Left ventricle myocardium inferior (tissue), 1 donor: ENCODE measurements at places on chromosomes 11 and 22.

DNA sequence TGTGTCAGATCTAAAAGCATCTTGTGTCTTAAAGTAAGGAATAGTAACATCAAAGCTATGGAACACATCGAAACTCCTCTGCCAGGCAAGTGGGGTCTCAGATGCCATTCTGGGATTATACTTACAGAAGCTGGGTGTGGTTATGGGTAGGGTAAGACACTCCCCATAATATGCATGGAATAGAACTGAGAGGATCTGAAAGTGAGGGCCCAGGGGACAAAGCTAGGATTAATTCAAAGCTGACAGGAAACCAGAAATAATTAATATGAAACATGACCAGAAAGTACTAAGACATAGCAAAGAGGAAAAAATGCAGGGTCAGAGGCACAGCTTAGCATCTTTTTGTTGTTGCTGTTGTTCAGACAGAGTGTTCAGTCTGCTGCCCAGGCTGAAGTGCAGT lies 40.2 kb upstream of the EED start:
- no peak for DNase-seq
- peaks cover 16% of the 10 kb centered on the region for H3K4me1 ChIP-seq
- no peaks in the 10 kb centered on the region for H3K36me3 ChIP-seq
- no peaks in the 10 kb centered on the region for H3K27me3 ChIP-seq

GRCh38 chr11:105324156-105324555 lies 184.6 kb upstream of the CARD18 start:
- no peak for DNase-seq
- no peaks in the 10 kb centered on the region for H3K27me3 ChIP-seq
- no peak overlapping the region for H3K4me3 ChIP-seq
- no peaks in the 10 kb centered on the region for H3K36me3 ChIP-seq

DNA sequence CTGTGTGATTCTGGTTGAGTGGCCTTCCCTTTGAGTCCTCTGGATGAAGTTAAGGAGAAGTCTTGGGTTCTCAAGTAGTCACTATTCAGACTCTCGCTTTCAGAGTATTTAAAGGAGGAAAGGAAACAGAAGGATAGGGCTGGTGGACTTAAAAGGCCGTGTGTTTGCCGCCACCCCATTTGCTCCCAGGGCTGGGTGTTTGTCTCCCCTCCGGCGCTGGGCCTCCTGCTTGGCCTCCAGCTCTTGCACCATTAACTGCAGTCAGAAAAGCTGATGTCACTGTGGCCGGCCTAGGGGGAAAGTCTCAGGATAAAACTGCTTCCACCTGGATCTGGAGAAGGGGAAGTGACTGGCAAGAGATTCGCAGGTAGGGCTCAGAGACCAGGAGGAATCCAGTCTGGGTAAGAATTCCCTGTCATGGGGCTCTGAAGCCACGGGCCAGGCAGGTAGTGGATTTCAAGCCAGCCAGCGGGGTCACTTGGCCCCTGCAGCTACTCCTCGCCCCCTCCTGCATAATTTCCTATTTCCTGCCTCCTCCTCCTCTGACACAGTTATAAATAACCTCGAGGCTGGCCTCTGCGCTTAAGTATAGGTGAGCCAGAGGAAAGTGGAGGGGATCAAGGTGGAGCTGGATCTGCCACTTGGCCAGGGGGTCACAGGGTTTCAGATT lies 17.1 kb downstream of the TIMP3 start:
- peaks cover 98% of the 10 kb centered on the region for H3K4me1 ChIP-seq
- H3K36me3 ChIP-seq: peaks cover 43% of the 10 kb centered on the region
- H3K4me3 ChIP-seq: peak overlapping the region; percentile 37
- no peak for DNase-seq
- H3K27ac ChIP-seq: peak overlapping the region; percentile 78
- no peaks in the 10 kb centered on the region for H3K27me3 ChIP-seq

GRCh38 chr11:38043060-38043459 lies 1445.0 kb upstream of the RAG2 start:
- no peaks in the 10 kb centered on the region for H3K36me3 ChIP-seq
- H3K4me1 ChIP-seq: no peaks in the 10 kb centered on the region
- no peak overlapping the region for H3K27ac ChIP-seq
- H3K27me3 ChIP-seq: no peaks in the 10 kb centered on the region
- no peak overlapping the region for H3K4me3 ChIP-seq

DNA sequence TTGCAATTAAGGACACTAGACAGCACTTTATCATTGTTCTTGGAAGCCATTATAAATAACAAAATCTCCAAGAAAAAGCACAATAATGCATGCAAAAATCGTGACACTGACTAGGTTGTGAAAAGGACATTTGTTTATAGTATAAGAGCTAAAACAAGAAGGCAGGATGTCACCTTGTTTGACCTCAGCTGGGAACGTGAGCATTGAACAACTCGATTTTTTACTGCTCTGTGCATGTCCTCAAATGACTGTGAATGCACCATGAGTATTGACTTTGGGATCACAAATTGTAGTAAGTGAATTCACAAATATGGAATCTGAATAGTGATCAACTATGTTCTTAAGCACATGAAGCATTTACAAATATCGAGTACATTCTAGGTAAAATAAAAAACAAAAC lies 35.3 kb upstream of the ARHGAP20 start:
- no peak overlapping the region for H3K27ac ChIP-seq
- no peak overlapping the region for H3K4me3 ChIP-seq
- no peaks in the 10 kb centered on the region for H3K4me1 ChIP-seq
- no peaks in the 10 kb centered on the region for H3K36me3 ChIP-seq

- H3K4me3 ChIP-seq: no peak overlapping the region
- no peaks in the 10 kb centered on the region for H3K27me3 ChIP-seq
- H3K4me1 ChIP-seq: no peaks in the 10 kb centered on the region
- no peak for DNase-seq
- peaks cover 75% of the 10 kb centered on the region for H3K36me3 ChIP-seq
- no peak overlapping the region for H3K27ac ChIP-seq
Observed at GRCh38 chr11:113752932-113753331, 20.6 kb downstream of the ZW10 start.

DNA sequence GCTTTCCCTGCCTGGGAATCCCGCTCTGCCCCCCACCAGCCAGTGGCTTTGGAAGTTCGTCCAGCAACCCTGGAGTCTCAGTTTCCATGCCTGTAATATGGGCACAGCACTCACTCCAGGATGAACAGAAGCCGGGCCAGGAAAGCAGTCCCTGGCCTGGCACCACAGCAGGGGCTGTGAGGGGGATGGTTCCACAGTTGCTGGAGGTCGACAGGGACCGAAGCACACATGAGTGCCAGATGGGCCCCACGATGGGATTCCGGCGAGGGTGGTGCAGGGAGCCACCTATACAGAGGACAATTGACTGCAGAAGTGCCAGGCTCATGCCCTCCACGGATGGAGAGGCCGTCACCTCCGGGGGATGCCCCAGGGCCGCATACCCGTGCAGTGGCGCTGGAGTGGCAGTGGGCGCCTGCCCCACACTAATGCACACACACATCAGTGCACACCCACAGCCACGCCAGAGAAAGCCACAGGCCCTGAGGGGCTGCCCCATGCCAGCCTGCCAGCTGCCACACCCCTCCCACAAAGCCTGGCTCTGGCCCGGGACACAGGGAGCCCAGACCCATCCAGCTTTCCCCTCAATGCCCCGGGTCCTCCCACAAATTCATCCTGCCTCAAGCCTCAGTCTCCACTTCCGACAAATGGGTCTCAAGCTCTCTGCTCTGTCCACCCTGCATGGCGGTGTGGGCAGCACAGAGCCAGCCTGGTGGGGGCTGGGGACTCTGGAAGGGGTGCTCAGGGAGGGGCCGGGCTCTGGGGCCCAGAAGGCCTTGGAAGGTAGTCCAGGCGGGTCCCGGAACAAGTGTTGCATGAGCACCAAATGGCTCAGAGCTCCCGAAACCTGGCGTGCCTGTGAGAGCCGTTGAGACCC lies 9.7 kb downstream of the ASCL2 start:
- no peaks in the 10 kb centered on the region for H3K4me1 ChIP-seq
- no peak overlapping the region for H3K27ac ChIP-seq
- DNase-seq: no peak

GRCh38 chr11:117837070-117837776 lies 12.7 kb upstream of the FXYD2 start:
- H3K27me3 ChIP-seq: peaks cover 7% of the 10 kb centered on the region
- peaks cover 11% of the 10 kb centered on the region for H3K4me1 ChIP-seq

GRCh38 chr22:48751539-48752437 lies 1075.9 kb downstream of the BRD1 start:
- no peak overlapping the region for H3K4me3 ChIP-seq
- H3K4me1 ChIP-seq: no peaks in the 10 kb centered on the region
- no peak overlapping the region for H3K27ac ChIP-seq
- no peaks in the 10 kb centered on the region for H3K36me3 ChIP-seq
- no peak for DNase-seq

DNA sequence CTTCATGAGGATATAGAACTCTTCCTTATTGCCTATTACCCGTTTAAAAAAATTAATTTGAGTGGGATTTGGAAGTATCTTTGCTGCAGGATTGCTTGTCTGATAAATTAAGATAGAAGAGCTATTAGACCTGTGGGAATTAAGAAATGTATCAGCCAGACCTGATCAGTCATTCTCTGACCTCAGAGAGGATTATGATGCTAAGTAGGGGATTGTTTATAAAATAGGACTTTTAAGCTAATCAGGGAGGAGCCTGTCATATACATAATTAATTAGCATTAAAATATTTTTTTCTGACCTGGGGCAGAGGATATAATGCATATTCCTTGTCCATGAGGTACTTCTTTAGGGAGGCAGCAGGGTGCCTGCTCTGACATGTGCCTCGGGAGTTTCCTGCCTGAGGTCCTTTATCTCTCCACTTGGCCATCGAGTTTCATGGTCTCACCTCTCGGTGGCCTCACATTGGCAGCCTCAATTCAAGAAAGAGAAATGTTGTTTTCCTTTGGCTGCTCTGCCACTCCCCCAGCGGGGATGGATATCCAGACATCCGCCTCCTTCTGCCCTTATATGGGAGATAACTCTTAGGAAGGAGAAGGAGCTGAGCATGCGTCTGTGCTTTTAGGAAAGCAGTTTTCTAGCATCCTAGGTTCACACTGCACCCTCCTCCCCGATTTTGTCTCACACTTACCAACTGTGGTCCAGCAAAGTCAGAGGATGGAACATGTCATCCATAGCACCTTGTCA lies 41.1 kb downstream of the DIXDC1 start:
- H3K27me3 ChIP-seq: peaks cover 6% of the 10 kb centered on the region
- H3K4me3 ChIP-seq: peak overlapping the region; percentile 78
- DNase-seq: peak; percentile 37
- peak overlapping the region; percentile 87 for H3K27ac ChIP-seq
- peaks cover 72% of the 10 kb centered on the region for H3K4me1 ChIP-seq
- H3K36me3 ChIP-seq: no peaks in the 10 kb centered on the region

DNA sequence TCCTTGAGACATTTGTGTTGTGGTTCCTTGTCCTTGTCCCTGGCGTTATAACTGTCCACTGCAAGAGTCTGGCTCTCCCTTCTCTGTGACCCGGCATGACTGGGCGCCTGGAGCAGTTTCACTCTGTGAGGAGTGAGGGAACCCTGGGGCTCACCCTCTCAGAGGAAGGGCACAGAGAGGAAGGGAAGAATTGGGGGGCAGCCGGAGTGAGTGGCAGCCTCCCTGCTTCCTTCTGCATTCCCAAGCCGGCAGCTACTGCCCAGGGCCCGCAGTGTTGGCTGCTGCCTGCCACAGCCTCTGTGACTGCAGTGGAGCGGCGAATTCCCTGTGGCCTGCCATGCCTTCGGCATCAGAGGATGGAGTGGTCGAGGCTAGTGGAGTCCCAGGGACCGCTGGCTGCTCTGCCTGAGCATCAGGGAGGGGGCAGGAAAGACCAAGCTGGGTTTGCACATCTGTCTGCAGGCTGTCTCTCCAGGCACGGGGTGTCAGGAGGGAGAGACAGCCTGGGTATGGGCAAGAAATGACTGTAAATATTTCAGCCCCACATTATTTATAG lies 23.0 kb downstream of the MYBPC3 start:
- H3K4me1 ChIP-seq: peaks cover 73% of the 10 kb centered on the region
- no peaks in the 10 kb centered on the region for H3K27me3 ChIP-seq
- no peak overlapping the region for H3K4me3 ChIP-seq
- DNase-seq: no peak
- H3K27ac ChIP-seq: peak overlapping the region; percentile 97

DNA sequence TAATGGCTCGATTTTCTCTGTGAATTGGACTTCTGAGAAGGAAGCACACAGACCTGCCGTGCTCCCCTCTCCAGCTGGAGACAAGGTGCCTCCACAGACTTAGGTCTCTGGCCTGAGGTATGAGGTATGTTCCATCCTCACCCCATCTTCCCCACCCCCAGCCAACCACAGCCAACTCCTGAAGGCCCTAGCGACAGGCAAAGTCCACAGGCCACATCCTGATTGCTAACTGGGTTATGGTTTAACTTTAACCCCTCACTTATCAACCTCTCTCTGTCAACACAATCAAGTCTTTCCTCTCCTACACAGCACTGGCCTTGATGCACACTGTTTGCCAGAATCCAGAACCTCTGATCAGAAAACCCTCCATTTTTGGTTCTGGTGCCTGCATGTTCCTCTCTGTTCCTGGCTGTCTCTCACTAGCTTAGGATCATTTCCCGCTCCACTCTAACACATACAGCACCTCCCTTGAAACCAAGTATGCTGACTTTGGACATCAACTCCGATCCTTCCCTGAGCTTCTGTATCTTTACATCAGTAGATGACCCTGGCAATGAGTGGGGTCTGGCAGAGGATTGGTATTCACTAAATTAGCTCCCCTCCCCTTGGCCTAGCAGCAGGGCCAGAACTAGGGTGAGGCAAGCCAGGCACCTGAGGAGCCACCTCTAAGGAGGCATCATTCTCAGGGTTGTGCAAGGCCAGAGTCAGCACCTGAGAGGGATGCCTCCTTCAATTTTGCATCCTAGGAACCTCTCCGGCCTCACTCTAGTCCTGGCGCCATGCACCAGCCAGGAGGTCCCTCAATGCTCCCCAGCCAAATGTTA lies 22.0 kb downstream of the JAML start:
- no peaks in the 10 kb centered on the region for H3K36me3 ChIP-seq
- H3K27ac ChIP-seq: no peak overlapping the region
- no peak for DNase-seq
- no peak overlapping the region for H3K4me3 ChIP-seq
- peaks cover 14% of the 10 kb centered on the region for H3K4me1 ChIP-seq

GRCh38 chr11:9784602-9785315 lies 120.9 kb downstream of the SWAP70 start:
- peak overlapping the region; percentile 68 for H3K27ac ChIP-seq
- H3K36me3 ChIP-seq: peaks cover 90% of the 10 kb centered on the region
- no peak overlapping the region for H3K4me3 ChIP-seq
- no peaks in the 10 kb centered on the region for H3K27me3 ChIP-seq

GRCh38 chr11:38461751-38462150 lies 1863.7 kb upstream of the RAG2 start:
- no peaks in the 10 kb centered on the region for H3K4me1 ChIP-seq
- peak overlapping the region; percentile 38 for H3K27ac ChIP-seq
- peak; percentile 21 for DNase-seq
- no peaks in the 10 kb centered on the region for H3K36me3 ChIP-seq
- no peaks in the 10 kb centered on the region for H3K27me3 ChIP-seq
